ENCODE measurements at places on chromosomes 6 and 20.
A peak's percentile ranks its signal among the peaks of the same experiment; 100 is the strongest.

DNA sequence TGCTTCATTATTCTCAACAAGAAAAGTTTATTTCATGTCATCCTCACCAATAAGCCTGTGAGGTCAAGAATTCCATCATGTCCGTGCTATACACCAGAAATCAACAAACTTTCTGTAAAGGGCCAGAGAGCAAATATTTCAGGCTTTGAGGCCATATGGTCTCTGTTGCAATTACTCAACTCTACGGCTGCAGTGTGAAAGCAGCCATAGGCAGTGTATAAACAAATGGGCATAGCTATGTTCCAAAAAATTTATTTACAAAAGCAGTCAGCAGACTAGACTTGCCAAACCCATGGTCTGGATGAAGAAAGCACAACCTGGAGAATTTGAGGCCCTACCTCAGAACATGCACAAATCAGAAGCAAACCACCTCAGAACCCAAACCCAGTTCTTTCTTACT lies 118.5 kb downstream of the PCSK2 start:
- no peak for DNase-seq

GRCh38 chr6:42136508-42137193 lies 5.8 kb downstream of the C6orf132 start:
- DNase-seq, result peak; percentile 81

GRCh38 chr20:8094850-8095249 lies 37.2 kb upstream of the PLCB1 start:
- no peak for DNase-seq

DNA sequence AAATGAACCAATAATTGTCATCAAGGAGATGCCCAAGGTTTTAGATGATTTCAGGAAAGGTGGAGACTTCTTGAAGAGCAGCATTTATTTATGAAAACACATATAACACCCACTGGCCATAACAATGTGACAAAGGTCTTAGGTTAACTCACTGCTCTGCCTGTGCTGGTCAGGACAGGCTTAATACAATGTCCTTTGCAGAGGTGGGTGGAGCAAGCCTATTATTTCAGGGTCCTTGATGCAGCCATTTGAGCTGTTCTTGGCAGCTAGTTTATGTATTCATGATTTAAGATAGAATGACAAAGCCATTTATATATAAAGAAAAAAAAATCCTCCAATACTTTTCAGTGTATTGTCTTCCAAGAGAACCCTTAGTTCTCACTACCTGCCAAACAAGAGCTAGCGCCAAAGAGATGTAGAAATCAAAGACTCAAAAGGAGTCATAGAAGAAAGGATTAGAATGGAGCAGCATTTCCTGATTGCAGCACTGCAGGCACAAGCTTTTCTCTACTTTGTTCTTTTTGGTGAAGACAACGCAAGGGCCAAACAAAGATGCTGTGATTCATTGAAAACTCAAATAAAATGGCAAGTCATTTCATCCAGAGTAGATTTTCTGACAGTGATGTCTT lies 124.3 kb upstream of the TSHZ2 start:
- no peak for DNase-seq

DNA sequence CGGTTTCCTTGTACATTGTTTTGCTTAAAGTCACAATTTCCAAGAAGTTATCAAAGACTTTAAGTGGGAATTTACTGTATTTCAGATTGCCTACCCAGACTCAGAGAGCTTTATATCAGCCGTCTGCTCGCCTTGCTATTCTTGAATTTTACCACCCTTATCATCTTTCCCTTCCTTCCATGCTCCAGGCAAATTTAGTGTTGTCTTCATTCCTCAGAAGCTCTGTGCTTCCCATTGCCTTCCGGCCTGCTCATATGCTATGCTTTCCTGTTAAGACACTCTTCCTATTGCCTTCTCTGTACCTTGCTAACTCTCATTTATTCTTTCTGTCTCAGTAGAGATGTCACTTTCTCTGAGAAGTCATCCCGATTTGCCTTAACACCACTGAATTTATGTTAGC lies 52.1 kb downstream of the CD2AP start:
- DNase-seq, result no peak

DNA sequence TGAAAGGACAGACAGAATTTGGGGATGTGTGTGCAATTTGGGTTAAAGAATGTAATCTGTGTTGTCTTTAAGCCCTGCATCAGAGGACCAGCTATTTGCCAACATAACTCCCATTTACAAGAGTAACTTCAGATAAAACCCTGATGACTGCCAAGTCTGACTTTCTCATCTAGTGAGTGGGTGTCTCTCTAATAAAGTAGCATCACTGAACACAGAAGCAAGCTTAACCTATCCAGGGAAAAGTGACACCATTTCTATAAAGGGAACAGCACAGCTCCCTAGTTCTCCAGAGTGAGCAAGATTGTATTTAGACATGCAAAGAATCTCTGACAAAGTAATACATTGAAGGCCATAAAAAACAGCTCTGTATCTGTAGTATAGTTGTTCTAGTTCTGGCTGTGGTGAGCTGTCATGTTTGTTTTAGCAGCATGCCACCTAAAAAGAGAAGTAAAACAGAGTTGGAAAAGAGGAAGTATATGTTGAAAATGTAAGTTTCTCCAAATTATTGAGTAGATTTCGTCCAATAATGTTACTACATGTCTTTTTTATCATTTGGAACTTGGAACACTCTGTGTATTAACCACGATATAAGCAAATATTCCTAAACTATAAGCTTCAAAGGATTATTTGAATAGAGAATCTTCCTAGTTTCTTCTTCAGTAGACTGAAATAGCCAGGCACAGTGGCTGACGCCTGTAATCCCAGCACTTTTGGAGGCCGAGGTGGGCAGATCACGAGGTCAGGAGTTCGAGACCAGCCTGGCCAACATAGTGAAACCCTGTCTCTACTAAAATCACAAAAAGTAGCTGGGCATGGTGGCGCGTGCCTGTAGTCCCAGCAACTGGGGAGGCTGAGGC lies 8.8 kb upstream of the PIM1 start:
- DNase-seq, result peak; percentile 64

DNA sequence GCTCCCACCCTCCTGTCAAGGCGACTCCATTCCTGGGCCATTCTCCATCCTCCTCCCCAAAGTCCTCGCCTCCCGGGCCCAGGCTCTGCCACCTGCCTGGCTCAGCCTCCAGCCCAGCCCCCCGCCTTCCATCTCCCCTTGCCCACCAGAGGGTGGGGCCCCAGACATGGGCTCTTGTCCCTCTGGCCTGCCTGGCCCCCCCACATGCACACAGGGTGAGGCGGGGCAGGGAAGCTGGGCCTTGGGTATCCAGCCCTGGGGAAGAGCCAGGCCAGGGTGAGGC lies 95.2 kb downstream of the YTHDF1 start:
- no peak for DNase-seq

DNA sequence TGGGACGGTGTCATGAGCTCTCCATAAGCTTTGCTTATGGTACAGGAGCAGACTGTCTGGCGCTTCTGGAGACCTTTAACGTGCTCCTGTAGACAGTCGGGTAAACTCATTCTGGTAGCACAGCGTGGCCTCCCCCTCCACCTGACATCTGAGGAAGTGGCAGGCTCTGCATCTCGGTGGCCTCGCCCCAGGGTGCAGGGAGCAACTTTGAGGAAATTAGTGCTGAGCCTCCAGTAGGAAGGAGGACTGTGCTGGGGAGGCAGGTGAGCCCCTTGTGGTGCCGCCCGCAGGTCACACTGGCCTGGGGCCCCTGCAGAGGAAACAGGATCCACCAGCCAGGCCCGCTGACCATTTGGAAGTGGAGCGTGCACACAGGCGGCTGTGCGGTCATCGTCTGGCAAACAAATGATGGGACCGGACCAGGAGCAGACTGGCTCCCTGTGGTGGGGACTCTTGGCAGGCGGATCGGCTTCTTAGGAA lies 57.9 kb downstream of the SYNJ2 start:
- DNase-seq, result peak; percentile 55

GRCh38 chr20:11143481-11143880 lies 469.7 kb upstream of the JAG1 start:
- no peak for DNase-seq

DNA sequence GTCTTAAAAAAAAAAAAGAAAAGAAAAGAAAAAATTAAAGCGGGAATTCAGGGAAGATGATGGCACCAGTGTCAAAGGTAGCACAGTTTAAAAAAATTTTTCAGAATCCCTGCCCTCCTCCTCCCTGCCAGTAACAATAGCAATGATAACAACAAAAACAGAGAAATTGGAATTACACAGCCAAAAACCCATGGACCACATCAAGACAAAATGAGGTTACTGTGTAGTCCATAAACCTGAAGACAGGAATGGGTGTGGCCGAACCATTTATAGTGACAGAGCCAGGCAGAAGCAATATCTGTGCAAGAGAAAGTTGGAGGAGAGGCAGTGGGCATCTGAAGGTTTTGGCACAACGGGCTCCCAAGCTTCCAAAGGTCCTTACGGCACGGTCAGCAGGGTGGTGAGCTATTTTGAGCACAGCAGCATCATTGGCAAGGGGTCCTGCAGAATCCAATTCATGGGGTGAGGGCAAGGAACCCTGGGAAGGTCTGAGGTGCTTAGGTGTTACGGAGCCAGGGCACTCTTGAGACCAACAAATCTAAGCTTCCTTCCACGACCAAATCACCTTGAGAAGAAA lies 202.3 kb downstream of the GMPR start:
- DNase-seq, result no peak

GRCh38 chr6:40755749-40756452 lies 168.7 kb upstream of the LRFN2 start:
- no peak for DNase-seq

GRCh38 chr6:113388996-113389395 lies 468.1 kb upstream of the MARCKS start:
- DNase-seq, result no peak

GRCh38 chr6:45895569-45895968 lies 120.1 kb downstream of the CLIC5 start:
- no peak for DNase-seq

DNA sequence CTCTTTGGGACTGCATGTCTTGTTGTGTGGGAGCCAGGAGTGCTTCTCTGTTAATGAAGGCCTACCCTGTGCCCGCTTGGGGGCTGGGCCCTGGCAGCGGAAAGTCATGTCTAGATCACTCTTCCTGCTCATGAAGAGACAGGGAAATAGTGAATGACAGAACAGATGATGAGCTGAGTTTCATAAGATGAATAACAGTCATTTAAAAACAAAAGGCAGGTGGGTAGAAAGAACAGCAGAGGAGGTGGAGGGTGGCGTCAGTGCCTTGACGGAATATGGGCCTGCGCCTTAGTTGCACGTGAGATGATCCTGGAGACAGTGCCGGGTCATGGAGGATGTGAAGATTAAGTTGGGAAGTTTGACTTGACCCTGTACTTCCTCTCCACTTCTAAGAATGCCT lies 85.5 kb downstream of the ARID1B start:
- DNase-seq, result no peak

DNA sequence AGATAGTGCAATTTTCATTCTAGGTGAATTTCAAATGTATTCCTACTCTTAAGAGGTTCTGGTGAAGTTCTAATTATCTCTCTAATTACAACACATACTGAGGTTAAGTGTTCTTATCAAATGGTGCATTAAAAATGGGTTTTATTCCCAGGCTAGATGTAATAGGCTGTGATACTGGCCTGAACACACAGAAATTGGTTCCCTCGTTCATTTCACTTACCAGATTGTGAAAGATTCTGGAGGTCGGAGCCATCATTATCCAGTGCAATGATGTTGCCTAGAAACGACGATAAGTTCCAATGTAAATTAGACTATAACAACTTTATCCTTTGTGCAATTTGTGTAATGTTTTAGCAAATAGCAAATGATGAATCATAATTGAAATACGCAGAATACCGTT lies 172.6 kb upstream of the SOX4 start:
- DNase-seq, result no peak

DNA sequence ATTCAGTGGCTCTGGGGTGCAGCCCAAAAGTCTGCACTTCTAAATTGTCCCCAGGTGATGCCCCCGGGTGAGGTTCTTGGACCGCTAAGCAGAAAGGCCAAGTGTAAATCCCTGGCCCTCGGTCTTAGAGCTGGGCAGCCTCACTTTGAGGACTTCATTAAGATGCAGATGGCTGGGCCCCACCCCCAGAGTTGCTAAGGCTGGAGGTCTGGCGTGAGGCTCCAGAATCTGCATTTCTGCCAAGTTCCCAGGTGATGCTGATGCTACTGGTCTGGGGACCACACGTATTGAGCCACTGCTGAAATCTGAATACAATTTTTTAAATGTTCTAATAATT lies 735 bp upstream of the SLC23A2 start:
- peak; percentile 8 for DNase-seq

- peak; percentile 50 for DNase-seq
These were observed 46.2 kb upstream of the SUPT3H start for GRCh38 chr6:45423824-45424450.

GRCh38 chr6:25248123-25248522 lies 31.1 kb upstream of the CARMIL1 start:
- DNase-seq, result no peak

DNA sequence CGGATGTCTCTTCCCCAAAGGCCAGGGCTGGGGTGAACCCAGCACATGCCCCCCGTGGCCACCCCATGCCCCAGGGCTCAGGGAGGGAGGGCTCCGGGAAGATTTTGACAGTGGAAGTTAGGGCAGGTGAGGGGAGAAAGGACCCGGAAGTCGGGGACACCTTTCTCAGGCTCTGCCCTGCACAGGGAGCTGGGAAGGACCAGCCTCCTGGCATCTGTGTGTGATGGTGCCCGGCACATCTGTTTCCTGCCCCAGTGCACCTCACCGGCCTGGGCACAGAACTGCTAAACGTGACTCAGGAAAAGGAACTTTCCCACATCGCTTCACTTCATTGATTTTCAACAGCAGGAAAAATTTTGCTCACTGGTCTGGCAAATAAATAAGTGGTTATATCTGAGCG lies 141.1 kb upstream of the AFDN start:
- no peak for DNase-seq

DNA sequence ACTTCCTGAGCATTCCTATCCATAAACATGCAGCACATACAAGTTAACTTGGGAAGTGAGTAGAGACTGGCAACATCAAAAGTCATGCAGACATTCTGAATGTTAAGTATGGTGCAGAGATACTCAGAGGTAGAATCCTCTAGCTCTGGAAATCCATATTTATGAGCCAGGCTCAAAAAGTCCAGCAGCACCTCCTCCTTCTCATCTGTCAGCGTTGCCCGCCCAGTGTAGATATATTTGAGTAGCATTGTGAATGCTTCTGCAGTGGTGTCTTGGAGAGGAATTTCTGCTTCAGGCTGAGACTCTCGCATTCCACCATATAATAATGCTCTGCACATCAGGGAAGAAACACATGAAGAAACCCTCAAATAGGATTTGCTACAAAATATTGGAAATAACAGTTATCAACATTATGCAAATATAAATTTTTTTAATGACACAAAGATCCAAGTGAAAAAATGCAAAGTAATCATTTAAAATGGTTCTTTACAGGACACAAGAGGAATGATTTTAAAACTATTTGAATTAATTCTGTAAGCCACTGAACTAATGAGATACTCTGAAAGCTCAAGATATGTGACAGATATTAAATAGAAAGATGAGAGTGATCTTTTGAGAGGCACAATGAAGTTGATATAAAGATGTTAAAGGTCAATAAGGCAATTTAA lies 45.6 kb downstream of the BTBD9 start:
- DNase-seq, result no peak

DNA sequence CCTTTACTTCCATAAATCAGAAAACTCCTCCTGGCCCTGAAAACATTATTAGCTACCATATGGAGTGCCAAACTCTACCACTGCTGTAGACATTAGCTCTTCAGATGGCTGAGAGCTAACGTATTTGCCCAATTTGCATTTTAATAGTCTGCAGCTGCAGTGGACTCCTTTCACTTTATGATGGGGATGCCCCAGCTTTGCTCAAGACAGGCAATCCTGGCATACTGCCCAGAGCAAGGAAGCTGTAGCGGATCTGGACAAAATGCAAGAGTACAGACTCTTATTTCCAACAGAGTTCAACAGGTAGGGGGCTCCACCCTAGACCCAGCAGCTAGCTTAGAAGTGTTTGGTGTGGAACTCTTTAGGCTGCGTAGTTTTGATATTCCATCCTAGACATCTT lies 246.7 kb downstream of the FOXC1 start:
- peak; percentile 10 for DNase-seq

- DNase-seq, result no peak
These were observed 373.4 kb upstream of the EPHA7 start for GRCh38 chr6:93792746-93793145.

Data from hematopoietic multipotent progenitor cell treated with erythropoietin and hydrocortisone succinate and interleukin-3 and kit ligand, for 6 days (in vitro differentiated cells).